ENCODE measurements at places on chromosomes 1 and 21. TPM values are rescaled to one million over a fixed set of nuclear protein-coding genes. Genes with fewer than 3 reads are reported as not detected.
A peak's percentile ranks its signal among the peaks of the same experiment; 100 is the strongest.

DNA sequence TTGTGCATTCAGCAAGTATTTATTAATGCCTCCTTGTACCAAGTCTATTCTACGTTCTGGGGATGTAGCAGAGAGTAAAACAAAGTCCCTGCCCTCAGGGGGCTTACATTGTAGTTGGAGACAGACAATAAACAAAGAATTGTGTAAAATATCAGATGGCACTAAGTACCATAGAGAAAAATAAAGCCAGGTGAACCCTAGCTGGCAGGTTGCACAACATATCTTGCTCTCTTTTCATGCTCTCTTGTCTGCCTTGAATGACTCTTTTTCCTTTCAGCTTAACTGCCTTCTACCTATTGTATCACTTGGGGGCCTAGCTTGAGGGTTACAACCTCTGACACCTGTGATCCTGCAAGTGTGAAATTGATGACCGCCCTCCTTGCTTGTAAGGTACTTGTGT lies 20.7 kb upstream of the FASLG start:
- no peaks in the 10 kb centered on the region for H3K36me3 ChIP-seq
- H3K27me3 ChIP-seq, result no peaks in the 10 kb centered on the region
- no peak overlapping the region for H3K27ac ChIP-seq
- H3K4me3 ChIP-seq, result no peak overlapping the region
- DNase-seq, result no peak
- peaks cover 35% of the 10 kb centered on the region for H3K4me1 ChIP-seq

DNA sequence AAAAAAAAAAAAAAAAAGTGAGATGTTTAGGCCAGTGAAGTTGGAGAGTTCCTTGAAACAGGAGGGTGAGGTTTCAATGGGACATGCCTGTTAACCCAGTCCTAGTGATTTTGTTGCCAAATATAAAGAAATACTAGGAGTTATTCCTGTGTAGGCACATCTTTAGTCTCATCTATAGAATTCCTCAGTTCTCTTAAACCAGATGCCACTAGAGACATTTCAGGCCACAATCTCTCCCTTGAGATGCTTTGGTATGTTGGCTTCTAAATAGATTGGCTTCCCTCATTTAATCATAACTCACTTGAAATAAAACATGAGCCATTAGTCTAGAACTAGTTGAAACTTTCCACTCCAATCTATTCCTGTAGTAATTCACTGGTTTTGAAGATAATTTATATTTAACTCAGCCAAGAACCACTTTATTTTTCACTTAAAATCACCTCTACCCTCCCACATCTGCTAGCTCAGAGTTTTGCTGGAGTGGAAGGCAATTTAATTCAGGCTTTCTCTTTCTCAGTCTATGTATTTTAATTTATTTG lies 29.8 kb downstream of the GPR137B start:
- peaks cover 9% of the 10 kb centered on the region for H3K4me1 ChIP-seq
- H3K27ac ChIP-seq, result no peak overlapping the region
- no peak overlapping the region for H3K4me3 ChIP-seq
- DNase-seq, result no peak
- no peaks in the 10 kb centered on the region for H3K36me3 ChIP-seq

- no peak overlapping the region for H3K4me3 ChIP-seq
- H3K36me3 ChIP-seq, result no peaks in the 10 kb centered on the region
- no peaks in the 10 kb centered on the region for H3K4me1 ChIP-seq
- no peak for DNase-seq
- no peak overlapping the region for H3K27ac ChIP-seq
- H3K27me3 ChIP-seq, result peaks cover 35% of the 10 kb centered on the region
These were observed 408.1 kb downstream of the SETD4 start for GRCh38 chr21:35652196-35652595.

GRCh38 chr1:54982739-54983138 lies 2.3 kb downstream of the TMEM61 start:
- H3K36me3 ChIP-seq, result no peaks in the 10 kb centered on the region
- no peaks in the 10 kb centered on the region for H3K4me1 ChIP-seq
- no peak overlapping the region for H3K4me3 ChIP-seq
- H3K27me3 ChIP-seq, result peaks cover 72% of the 10 kb centered on the region

DNA sequence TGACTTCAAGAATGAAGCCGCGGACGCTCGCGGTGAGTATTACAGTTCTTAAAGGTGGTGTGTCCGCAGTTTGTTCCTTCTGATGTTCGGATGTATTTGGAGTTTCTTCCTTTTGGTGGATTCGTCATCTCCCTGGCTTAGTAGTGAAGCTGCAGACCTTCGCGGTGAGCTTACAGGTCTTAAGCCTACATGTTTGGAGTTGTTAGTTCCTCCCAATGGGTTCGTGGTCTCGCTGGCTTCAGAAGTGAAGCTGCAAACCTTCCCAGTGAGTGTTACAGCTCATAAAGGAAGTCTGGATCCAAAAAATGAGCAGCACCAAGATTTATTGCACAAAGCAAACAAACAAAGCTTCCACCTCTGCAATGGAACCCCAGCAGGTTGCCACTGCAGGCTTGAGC lies 14.7 kb downstream of the LDLRAD1 start:
- no peak overlapping the region for H3K27ac ChIP-seq
- no peak overlapping the region for H3K4me3 ChIP-seq
- DNase-seq, result no peak

GRCh38 chr1:182253319-182253860 lies 138.2 kb downstream of the GLUL start:
- H3K36me3 ChIP-seq, result no peaks in the 10 kb centered on the region
- H3K4me1 ChIP-seq, result peaks cover 2% of the 10 kb centered on the region
- H3K4me3 ChIP-seq, result no peak overlapping the region
- DNase-seq, result no peak
- no peaks in the 10 kb centered on the region for H3K27me3 ChIP-seq

GRCh38 chr1:158801396-158801795 lies 20.4 kb upstream of the OR6N2 start:
- H3K4me1 ChIP-seq, result peaks cover 34% of the 10 kb centered on the region
- H3K27me3 ChIP-seq, result no peaks in the 10 kb centered on the region
- H3K4me3 ChIP-seq, result no peak overlapping the region
- peak overlapping the region; percentile 86 for H3K27ac ChIP-seq

- H3K27me3 ChIP-seq, result peaks cover 81% of the 10 kb centered on the region
- peaks cover 19% of the 10 kb centered on the region for H3K4me1 ChIP-seq
- no peak overlapping the region for H3K27ac ChIP-seq
These were observed 766 bp downstream of the CNIH3 start for GRCh38 chr1:224616756-224617409.

DNA sequence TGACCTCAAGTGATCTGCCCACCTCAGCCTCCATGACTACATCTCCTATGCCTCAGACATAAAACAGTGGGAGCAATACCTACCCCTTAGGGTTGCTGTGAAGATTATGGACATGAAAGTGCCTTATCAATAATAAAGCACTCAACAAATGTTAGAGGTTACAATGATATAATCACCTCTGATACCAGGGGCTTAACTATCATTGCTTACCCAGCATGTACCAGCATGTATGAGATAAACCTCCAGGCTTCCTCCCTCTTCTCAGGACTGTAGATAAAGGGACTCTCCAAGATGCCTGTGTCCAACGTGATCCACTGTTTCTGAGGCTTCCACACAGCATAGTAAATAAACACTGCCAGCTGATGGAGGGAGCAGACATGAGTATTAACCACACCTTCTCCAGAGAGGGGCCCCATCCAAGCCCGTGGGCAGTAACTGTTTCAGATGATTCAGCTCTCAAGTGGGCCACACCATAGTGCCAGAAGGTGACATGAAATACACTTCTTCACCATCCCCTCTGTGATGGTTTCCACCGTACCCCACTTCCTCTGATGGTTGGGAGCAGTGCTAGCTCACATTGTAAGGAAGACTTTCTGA lies 26.2 kb downstream of the RHBDL2 start:
- no peaks in the 10 kb centered on the region for H3K4me1 ChIP-seq
- H3K36me3 ChIP-seq, result no peaks in the 10 kb centered on the region
- H3K27ac ChIP-seq, result no peak overlapping the region
- no peaks in the 10 kb centered on the region for H3K27me3 ChIP-seq
- H3K4me3 ChIP-seq, result no peak overlapping the region

GRCh38 chr1:178933709-178934490 lies 63.0 kb upstream of the ANGPTL1 start:
- H3K4me1 ChIP-seq, result no peaks in the 10 kb centered on the region
- H3K27ac ChIP-seq, result peak overlapping the region; percentile 75
- DNase-seq, result no peak
- H3K4me3 ChIP-seq, result no peak overlapping the region

GRCh38 chr1:159040206-159040605 lies 30.5 kb downstream of the IFI16 start:
- DNase-seq, result no peak
- peaks cover 67% of the 10 kb centered on the region for H3K36me3 ChIP-seq
- no peak overlapping the region for H3K27ac ChIP-seq
- no peak overlapping the region for H3K4me3 ChIP-seq

DNA sequence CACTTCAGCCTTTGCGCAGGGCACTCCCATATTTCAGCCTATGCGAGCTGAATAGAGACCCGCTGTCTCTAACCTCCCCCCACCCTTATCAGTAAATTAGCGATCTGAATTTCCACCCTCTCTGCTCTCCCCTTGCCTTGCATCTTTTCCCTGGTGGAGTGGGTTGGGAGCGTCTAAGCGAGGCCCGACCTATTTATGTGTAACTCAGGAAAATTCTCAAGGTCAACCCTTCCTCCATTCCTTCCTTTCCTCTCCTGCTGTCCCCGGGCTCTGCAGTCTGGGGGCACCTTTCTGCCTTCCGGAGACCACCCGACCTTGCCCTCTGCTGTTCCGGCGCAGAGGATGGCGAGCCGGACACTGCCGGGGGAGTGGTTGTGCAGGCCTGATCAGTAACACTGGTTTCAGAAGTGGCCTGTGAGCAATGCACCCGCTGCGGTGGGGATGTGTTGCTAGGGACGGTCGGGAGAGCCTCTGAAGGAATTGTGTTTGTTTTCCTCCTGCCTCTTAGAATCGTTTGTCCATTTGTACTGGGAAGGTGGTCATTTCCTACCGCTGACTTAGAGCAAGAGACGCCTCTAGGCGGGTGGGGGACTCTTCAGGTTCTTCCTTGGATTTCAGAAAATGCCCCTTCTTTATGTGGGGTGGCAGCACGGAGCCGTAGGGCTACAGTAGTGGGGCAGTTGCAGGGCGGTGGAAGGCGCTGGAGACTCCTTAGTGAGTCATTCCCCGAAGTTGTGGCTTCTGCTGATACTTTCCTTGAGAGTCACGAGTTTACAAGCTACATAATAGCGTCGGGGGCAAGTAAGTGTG lies 513 bp downstream of the MGST3 start:
- H3K4me1 ChIP-seq, result peaks cover 24% of the 10 kb centered on the region
- peak overlapping the region; percentile 95 for H3K27ac ChIP-seq
- no peaks in the 10 kb centered on the region for H3K27me3 ChIP-seq
- H3K36me3 ChIP-seq, result peaks cover 5% of the 10 kb centered on the region
- peak; percentile 91 for DNase-seq
- peak overlapping the region; percentile 74 for H3K4me3 ChIP-seq

GRCh38 chr1:235127203-235127602 lies 1.4 kb downstream of the TOMM20 start:
- H3K36me3 ChIP-seq, result no peaks in the 10 kb centered on the region
- no peak for DNase-seq
- H3K4me1 ChIP-seq, result peaks cover 67% of the 10 kb centered on the region
- no peaks in the 10 kb centered on the region for H3K27me3 ChIP-seq

DNA sequence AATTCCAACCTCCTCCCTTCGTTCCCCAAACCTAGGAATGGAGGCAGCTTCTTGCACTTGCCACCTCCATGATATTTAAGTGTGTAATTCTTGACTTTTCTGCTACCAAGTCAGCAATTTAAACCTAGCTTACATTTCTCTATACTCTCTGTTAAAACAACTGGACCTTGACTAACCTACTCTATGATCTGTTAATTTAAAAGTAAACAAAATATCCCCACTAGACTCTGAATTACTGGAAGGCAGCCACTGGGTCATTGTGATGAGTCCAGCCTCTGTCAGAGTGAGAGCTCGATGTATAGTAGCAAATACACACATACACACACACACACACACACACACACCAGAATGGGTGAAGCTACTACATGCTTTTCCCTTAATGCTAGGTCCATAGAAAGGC lies 40.0 kb upstream of the DHCR24 start:
- no peak overlapping the region for H3K4me3 ChIP-seq
- peaks cover 8% of the 10 kb centered on the region for H3K4me1 ChIP-seq
- no peaks in the 10 kb centered on the region for H3K36me3 ChIP-seq
- no peak overlapping the region for H3K27ac ChIP-seq

DNA sequence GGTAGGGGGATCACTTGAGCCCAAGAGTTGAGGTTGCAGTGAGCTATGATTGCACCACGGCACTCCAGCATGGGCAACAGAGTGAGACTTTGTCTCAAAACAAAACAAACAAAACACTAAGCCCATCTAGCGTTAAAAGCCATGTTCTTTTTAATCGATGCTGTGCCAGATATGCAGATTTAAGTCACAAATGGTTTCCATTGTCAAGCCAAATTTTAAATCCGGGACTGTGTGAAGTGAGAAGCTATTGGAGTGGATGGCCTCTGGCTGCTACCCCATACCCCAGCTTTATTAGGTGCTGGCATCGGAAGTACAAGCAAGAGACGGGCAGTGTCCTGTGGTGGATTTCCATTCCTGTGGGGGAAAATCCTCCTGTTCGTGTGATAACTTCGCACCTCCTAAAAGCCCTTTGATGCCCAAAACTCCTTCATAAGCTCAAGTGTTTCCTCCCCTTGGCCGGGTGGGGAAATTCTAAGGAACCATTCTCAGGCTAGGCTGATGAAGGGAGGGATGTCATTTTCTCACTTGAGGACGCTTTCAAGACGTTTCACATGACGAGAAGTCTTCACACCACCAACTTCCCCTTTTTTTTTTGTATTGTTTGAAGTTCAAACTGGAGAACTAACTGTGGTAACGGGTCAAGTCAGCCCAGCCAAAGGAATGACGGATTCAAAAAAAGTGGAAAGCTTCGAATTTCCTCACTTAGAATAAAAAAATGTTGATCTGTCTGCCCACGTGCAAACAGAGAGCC lies 140.8 kb downstream of the KAZN start:
- H3K36me3 ChIP-seq, result no peaks in the 10 kb centered on the region
- H3K27ac ChIP-seq, result no peak overlapping the region
- H3K27me3 ChIP-seq, result no peaks in the 10 kb centered on the region
- H3K4me3 ChIP-seq, result no peak overlapping the region

DNA sequence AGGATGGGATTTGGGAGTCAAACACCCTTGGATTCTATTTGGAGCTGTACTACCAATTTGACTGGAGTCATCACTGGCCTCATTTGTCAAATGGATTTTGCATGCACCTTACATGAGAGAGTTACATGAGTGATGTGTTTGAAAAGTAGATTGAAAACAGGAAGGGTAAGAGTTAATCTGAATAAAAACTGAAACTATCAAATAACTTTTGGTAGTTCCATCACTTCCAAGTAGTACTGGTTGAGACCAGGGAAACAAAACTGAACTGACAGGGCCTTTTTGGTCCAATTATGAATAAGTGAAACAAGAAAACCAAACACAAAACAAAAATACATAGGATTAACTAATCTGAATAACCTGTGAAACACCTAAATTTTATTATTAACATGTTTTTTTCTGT lies 30.2 kb downstream of the NUCKS1 start:
- peaks cover 83% of the 10 kb centered on the region for H3K36me3 ChIP-seq
- H3K27ac ChIP-seq, result no peak overlapping the region
- H3K27me3 ChIP-seq, result no peaks in the 10 kb centered on the region
- no peak for DNase-seq

FNBP1L gene
- 2.0 TPM for polyA plus RNA-seq

HSD11B1 gene
- polyA plus RNA-seq, result 3.5 TPM

FCRL2 gene
- polyA plus RNA-seq, result 236 TPM

OR6K3 gene
- not detected for polyA plus RNA-seq

CCDC27 gene
- not detected for polyA plus RNA-seq

LYPD8 gene
- 0.16 TPM for polyA plus RNA-seq

CELA3B gene
- polyA plus RNA-seq, result 0.24 TPM

MAEL gene
- polyA plus RNA-seq, result 0.05 TPM

CFHR3 gene
- 0.67 TPM for polyA plus RNA-seq

CELA2A gene
- 0.20 TPM for polyA plus RNA-seq

GSTM1 gene
- 41.6 TPM for polyA plus RNA-seq

OR11L1 gene
- polyA plus RNA-seq, result not detected

CD244 gene
- 4.3 TPM for polyA plus RNA-seq

Measured in spleen (tissue), 13 donors.